ENCODE measurements at places on chromosomes 4 and X. TPM values are rescaled to one million over a fixed set of nuclear protein-coding genes. Genes with fewer than 3 reads are reported as not detected.

DNA sequence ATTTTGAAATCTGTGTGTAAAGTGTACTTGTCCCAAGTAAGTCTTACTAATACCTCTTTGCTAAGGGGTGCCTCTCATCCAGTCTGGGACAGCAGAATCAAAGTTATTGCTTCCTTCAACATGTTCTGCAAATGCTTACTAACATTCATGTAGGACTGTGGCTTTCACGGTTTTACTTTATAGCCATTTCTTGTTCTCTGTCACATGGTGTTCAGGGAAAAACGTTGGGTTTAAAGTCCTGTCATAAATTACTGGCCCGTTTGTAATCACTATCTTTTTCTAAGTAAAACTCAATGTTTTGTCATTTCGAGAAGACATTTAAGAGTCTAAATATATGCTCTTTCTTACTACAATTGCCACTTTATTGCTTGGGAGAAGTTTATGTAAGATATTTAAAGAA is 321.1 kb downstream of the STIM2 start:
- DNase-seq: no peak

GRCh38 chr4:158229768-158230167 is 19.5 kb downstream of the TMEM144 start:
- no peak for DNase-seq

DNA sequence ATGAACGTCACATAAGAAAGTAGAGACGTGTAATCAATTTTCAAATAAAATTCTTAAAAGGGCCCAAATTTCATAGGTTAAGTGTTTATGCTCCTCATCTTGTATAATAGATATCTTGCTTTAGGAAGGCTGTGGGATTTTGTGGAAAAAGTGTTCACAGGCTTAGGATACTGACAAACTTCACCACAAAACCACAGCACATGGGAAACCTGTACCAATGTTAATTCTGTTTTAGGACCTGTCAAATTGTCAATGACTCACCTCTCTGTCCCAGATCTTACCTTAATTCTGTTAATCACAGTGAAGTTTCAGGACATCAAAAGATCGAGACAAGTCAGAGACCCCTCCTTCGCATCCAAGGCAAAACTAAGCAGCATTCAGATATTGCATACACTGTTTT is 24.2 kb downstream of the FGFBP1 start:
- peak; percentile 94 for DNase-seq

DNA sequence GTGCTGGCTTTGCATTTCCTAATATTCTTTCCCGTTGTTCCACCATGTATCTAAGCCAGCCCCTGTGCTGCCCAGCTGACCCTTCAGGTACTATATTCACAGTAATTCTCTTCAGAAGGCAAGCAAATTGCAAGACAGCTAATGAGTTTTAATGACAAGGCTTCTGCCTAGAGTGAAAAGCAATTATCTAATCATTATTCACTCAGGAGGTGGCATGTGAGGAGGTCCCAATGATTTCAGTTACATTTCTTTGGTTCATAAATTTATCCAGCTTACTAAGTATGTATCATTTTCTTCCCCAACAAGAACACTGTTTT is 123.0 kb downstream of the RASGEF1B start:
- DNase-seq: no peak

DNA sequence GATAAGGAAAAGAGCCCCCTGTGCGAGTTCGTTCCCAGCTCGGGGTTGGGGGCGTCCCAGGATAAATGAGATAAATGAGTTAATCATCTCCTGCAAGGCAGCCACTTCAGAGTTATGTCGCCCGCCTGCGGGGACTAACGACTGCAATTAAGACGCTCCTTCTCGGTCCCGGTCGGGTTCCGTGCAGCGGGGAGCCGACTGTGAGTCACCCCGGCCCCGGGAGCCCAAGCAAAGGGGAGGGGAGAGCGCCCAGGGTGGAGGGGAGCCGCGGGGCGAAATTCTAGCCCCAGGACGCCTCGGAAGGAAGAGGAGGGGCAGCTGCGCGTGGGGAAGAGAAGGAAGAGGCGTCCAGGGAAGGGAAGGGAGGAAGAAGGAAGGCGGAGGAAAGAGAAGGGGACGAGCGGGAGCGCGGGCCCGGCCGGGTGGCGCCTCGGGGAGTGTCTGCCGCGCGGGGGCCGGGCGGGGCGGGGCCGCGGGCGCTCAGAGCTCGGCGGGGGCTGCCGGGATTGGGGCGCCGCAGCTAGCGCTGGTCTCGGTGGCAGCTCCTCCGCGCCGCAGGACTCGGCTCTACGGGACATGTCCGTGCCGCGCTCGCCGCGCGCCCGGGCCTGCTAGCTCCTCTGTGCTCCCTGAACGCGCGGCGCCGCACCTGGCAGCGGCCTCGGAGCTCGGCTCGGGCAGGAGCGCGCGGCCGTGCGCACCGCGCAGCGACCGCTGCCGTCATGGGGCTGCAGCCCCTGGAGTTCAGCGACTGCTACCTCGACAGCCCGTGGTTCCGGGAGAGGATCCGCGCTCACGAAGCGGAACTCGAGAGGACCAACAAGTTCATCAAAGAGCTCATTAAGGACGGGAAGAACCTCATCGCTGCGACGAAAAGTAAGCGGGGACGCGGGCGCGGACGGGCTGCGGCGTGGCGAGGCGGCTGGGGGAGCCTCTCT is at the start of gene ARHGAP10:
Gene ARHGAP10, plus strand, starts transcription at position 509 of the 938 bp plus-strand sequence. Its CDS starts 214 bp downstream, at position 723.
- peak; percentile 82 for DNase-seq

GRCh38 chr4:18203966-18204365 is 182.4 kb upstream of the LCORL start:
- no peak for DNase-seq

DNA sequence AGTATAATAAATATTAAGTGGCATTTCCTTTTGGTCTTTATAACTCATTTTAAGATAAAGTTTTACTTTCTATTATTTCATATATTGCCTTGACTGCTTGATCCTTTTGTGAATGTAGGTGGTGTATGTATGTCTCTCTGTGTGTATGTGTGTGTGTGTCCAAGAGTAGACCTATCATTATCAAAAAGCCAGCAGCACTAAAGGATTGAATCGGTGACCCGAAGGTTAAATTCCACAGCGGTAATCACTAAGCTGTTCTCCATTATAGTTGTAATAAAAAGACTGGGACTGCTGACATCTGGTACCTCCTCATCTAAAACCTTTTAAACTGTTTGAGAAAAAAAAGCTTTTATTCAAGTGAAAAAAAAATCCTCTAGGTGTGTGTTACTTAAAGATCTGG is 1014.8 kb downstream of the PCDH7 start:
- no peak for DNase-seq

DNA sequence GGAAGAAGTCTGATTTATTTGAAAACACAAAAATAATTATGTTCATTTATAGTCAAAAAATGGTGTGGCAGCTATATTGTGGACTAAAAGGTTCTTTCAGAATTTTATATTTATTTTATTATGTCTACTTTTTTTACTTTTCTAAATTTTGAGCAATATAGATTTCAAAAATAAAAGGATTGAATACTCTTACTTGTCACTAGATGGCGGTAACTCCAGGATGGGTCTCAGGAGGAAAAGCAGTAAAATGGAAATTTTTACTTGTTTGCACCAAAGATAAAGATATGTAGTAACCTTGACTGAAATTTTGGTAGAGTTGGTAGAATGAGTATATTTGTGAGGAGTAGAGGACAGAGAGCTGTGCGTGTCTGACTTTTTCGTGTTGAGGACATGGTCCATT is 14.5 kb upstream of the DACH2 start:
- no peak for DNase-seq

- DNase-seq: no peak
Measured at GRCh38 chr4:108166441-108167315, 2.1 kb downstream of the LEF1 start.

DNA sequence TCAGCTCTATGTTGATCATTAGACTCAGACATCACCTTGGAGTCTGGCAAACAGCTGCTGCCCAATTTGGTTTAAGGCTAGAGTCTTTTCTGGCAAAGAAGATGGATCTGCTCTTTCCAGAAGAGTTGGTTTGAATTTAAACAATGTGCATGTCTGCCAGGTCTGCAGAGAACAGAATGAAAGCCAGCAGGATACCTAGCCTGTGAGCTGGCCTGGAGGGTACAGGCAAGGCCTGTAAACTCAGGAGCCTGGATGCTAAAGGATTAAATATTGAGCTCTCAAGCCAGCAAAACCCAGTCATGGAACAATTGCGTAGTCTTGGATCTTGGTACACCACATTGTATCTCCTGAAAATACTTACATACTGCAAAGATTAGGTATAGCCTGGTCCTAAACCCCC is 15.6 kb upstream of the PDLIM3 start:
- no peak for DNase-seq

DNA sequence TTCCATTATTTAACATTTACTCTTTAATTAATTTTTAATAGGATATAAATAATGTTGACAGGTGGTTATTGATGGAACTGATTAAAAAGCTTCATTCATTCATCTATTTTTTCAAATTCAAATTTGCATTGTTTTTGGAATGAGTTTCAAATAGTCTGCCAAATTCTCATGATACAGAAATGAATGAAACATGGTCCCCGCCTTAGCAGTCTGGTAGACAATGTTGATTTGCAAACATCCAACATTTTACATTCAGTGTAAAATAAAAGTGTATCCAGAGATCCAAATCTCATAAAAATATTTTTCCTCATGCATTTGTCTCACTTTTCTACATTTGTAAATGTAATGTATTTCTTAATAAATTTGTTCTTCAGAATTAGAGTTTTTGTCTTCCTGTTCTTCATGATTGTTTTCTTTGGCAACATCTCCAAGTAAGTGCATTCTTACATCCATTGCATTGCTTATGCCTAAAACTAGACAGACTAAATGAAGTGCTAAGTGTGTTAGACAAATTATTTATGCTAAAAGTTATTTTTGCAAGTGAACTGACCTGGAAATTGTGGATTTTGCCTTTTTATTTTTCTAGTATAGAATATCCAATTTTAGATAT is 142.3 kb downstream of the PCDH18 start:
- DNase-seq: no peak

GRCh38 chr4:2832309-2832980 is 11.2 kb upstream of the ADD1 start:
- DNase-seq: no peak

DNA sequence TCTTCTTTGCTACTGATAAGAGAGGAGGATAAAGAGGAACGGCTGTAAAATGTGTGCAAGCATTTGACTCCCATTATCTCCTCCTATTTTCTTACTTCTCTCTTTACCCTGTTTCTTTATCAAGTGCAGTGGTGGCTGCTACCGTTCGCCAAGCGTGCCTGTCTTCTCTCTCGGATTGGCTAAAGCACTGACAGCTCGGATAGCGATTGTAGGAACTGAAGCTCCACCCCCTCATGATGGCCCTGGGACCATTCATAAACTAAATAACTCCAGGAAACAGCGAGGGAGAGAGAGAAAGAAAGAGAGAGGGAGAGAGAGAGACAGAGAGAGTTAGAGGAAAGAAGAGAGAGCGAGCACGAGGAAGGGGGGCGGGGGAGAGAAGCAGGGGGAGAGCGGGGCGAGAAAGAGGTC is 305 bp upstream of the MAB21L2 start:
- no peak for DNase-seq

DNA sequence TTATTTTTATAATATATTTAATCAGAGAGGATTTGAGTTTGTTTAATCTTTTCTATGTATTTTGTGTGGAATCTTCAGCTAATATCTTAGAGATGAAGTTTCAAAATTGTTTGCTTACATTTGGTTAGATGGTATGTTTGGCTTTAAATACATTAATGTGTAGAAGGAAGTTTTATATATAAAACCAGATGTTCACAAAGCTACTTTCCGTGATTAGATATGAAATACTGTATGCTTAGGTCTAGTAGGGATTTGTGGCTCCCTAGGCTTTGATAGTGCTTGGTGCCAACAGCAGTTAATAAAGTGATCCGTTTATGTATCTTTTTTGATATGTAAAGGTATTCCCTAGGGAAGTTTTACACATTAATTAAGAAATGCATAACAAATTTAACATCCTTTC is 223.0 kb downstream of the ARHGAP10 start:
- DNase-seq: no peak

GRCh38 chrX:136176399-136176825 is 29.1 kb downstream of the FHL1 start:
- DNase-seq: peak; percentile 39

DNA sequence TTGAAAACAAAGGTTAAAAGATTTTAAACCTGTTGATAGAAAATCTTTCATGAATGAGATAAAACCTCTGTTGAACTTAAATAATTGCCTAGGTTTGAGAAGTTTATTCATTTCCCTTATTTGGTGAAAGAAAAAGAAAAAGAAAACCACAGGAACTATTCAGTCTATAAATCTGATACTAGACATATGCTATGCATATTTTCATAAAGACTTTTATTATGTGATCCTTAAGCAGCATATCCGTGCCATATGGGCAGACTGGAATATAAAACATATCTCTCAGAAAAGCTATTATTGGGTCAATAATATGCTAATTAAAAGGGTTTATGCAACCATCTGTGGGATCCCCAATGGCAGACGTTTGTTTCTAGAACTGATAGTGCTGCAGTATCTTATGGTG is 178.7 kb downstream of the RASL11B start:
- no peak for DNase-seq

DNA sequence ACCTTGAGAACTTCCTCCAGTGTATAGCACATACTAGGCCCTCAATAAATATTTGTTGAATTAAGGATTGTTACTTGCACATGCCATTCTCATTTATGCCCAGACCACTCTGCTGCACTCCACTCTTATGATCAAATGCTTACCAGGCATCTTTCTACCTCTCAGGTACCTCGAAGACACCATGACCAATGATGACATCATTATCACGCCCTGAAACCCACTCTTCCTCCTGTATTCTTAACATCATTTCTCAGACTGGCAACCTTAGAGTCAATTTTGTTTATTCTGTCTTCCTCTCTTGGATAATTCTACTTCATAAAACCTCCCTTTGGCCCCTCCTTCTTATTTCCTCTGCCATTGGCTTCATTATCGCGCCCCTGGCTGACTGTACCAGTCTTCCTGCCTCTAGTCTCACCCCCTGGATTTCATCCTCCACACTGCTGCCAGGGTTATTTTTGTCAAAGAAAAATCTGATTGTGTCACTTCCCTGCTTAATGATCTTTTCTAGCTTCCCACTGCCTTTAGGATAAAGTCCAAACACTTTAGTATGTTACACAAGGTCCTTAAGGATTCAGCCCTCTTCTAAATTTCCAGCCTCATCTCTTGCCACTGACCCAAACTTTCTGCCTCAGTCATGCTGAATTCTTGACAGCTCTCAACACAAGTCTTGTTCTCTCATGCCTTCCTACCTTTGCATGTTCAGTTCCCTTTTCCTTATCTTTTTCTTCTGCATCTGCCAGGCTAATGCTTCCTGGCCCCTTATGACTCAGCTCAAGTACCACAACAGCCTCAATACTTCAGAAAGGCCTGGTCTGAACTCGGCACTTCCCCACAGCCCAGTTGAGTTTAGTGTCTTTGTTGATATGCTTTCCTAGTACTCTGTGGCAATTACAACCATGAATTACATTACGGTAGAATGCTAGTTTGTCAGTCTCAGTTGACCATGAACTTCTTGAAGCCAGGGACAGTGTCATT is 45.8 kb downstream of the HDAC8 start:
- DNase-seq: no peak

DNA sequence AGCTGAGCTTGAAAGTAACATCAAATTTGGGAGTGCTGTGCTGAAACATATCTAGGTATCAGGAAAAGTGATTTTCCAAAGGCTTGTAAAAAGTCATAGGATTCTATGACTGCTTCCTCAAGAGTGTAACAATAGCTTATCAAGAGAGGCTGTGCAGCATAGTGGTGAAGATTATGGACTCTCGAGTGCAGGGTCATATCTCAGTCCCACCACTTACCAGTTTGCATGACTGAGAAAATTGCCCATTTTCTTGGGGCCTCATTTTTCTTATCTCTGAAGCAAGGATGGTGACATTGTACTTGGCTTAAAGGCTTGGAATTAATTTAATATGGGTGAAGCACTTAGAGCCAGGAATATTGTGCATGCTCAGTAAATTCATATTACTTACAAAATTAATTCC is 57.2 kb downstream of the AFF1 start:
- DNase-seq: no peak

LRIT3 gene
- not detected for total RNA-seq

ABHD18 gene
- total RNA-seq: 7.7 TPM

ETDB gene
- total RNA-seq: not detected

All from mammary epithelial cell (primary cell).